ENCODE measurements at places on chromosomes 7 and 10.

DNA sequence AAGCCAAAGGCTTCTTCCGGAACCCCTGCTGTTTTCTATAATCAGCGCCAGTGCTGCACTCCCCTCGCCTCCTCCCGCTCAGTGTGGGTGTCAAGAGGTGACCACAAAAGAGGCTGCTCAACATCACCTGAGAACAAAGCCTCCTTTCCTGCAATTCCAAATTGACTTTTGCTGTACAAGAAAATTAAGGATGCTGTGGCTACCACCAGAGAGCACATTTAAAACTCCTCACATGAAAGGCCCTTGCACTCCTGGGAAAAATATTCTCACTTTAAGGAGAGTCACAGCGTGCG lies 96.4 kb downstream of the HIPK2 start:
- DNase-seq: peak; percentile 41

DNA sequence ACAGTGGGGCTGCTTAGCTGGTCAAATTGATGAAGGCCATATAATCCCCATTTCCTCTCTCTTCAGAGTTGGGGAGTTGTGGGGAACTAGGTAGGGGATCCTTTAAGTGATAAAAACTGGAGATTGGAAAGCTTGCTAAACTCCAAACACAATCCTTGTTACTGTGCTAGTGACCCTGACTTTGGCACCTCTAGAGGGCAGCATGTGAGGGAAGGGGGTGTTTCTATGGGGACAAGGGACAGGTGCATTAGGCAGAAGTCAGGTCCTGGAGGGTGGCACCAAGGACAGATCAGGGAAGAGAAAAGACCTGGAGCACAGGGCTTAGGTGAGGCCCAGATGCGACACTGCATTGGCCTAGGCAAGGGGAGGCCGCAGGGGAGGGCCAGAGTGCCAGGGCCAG lies 66.9 kb downstream of the CDHR3 start:
- no peak for DNase-seq

DNA sequence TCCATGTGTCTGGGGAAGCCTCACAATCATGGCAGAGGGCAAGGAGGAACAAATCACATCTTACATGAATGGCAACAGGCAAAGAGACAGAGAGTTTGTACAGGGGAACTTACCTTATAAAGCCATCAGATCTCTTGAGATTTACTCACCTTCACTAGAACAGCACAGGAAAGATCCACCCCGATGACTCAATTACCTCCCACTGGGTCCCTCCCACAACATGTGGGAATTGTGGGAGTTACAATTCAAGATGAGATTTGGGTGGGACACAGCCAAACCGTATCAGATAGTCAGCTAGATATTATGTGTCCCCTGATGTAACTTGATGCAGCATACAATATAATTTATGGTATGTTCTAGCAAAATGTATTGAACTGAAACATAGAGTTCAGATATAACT lies 14.1 kb upstream of the CEP41 start:
- no peak for DNase-seq

DNA sequence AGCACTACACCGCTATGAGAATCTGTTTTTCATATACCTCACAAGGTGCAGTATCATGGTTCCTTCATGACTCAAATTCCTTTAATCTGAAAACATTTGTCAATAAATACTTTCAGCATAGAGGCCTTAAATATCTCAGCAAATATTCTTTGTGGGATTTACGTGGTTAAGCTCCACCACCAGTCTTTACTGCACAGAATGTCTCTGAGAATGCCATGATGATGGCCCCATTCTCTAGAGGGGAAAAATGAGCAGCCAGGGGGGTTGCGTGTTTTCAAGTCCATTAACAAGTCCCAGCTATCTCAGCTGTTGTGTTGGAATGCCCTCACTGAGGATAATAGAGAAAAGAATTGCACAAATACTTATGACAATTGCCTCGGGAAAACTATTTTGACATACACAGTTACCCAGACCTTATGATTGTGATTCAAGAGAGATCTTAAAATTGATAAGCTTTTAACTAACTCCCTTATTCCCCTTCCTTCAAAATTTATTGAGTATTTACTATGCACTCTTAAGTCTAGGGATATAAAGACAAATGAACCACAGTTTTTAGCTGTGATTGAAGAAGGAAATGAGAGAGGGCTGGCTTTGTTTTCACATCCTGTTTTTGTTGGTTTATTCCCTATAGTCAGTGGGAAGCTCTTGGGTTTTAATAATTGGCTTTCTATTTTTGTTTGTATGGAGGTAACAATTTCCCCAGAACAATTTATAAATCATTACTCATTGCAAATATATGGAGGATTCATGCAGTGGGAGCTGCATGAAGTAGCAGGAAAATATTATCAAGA lies 176.5 kb upstream of the VWC2 start:
- no peak for DNase-seq

- no peak for DNase-seq
Measured at GRCh38 chr7:98252425-98253054, 508 bp upstream of the TECPR1 start.

DNA sequence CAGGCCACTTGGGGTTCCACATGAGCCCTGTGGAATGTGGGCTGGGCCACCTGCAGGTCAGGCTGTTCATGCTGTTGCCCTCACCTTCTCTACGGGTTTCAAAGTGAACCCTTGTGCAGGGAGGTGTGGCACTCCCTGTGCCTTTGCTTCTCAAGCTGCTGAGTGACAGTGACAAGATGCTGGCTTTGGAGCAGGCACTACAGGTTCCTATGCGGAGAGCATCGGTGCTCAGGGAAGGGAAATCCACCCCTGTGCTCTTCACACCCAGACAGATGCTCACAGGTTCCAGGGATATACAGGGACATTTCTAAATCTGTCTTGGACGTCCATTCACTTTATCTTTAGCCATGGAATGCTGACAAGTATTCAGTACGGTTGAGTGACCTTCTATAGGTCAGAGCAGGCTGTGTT lies 1005.0 kb downstream of the LRMDA start:
- DNase-seq: no peak

GRCh38 chr10:49152663-49153062 lies 18.8 kb upstream of the FAM170B start:
- no peak for DNase-seq

DNA sequence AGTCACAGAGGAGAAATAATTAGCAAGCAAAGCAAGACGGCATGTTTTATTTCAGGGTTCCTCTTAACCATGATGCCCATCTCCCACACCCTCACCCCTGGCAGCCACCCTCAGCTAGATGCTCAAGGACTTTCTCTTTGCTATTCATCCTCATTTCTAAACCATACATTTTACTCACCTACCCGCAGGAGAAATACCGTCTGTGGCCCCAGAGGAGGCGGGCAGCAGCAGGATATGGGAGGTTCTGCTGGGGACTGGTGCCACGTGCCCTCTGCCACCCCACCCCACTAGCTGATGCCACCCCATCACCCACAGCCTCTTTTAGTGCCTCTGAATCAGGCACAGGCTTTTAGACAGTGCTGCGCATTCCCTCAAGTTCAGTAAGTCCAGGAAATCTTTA lies 168.7 kb upstream of the ITGB1 start:
- DNase-seq: no peak

DNA sequence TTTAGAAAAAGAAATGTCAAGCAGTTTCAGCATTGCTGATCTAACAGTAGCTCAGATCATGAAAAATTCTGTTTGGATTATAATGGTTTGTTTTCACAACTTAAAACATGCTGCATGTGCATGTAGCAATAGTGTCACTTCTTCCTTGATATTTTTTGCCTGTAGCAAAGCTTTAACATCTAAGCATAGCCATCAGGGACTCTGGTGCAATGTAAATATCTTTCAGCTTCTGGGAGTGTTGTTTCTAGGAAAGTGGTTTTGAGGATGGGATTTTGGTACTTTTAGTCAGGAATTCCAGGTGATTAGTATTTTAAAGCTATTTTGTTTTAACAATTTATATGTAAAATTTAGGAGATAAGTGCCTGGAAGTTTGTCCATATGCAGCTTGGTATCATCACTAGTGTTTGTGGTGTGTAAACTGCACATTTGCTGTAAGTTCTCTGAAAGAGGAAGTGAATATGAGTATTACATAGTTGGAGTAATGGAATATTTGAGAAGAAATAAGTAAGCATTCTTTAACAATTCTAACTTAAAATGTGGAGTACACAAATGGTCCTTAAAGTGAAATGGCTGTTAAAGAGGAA lies 1.9 kb downstream of the RSBN1L start:
- peak; percentile 13 for DNase-seq

- no peak for DNase-seq
Measured at GRCh38 chr10:131983780-131984179, 2.1 kb upstream of the BNIP3 start.

DNA sequence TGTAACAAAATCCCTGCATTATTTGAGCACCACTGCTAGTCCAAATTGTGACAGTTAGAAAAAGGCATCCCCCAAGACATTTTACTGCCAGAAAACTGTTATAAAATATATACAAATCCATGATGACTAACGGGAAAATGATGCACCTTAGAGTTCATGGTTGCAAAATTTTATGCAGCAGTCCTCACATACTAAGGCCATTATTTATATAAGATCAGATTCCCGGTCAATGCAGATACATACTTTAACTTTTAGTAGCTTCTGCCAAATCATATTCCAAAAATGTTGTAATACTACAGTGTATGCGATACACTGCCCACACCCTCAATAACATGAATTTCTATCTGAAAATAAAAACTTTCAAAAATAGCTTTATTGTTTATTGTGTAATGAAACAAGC lies 239.9 kb upstream of the ZNF32 start:
- DNase-seq: no peak

DNA sequence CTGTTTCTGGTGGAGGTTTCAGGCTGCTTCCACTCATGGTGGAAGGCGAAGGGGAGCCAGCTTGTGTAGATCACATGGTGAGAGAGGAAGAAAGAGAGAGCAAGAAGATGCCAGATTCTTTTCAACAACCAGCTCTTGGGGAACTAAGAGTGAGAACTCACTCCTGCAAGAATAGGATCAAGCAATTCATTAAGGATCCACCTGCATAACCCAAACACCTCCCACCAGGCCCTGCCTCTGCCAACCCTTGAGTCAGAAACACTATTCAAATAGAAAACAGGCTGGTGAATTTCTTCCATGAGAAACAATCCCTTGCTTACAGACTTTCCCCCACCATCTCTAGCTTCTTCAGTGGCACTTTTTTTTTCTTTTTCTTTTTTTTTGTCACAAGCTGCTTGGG lies 317.2 kb downstream of the GPR158 start:
- DNase-seq: no peak

GRCh38 chr7:79453558-79454360 lies at the start of gene MAGI2:
TSS of gene MAGI2 (minus strand) at chr7:79453667. CDS start at chr7:79453320, 347 bp downstream.
- no peak for DNase-seq

DNA sequence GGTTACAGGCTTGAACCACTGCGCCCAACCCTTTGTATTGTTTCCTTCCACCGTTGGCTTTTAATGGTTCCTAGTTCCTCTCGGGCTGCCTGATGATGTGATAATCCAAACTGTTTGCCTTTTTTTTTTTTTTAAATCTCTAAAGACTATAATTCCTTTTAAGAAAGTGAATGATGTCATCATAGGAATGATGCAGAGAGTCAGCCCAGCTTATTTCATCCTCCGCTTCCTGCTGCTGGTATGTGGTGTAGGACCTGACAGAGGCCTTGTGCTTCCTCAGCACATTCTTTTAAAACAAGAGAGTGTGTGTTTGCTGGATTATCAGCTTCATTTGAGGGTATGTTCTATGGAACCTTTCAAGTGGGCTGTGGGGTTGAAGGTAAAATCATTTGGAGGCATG lies 241.4 kb downstream of the LRMDA start:
- DNase-seq: no peak

- no peak for DNase-seq
Measured at GRCh38 chr7:35331730-35332678, 78.1 kb upstream of the TBX20 start.

DNA sequence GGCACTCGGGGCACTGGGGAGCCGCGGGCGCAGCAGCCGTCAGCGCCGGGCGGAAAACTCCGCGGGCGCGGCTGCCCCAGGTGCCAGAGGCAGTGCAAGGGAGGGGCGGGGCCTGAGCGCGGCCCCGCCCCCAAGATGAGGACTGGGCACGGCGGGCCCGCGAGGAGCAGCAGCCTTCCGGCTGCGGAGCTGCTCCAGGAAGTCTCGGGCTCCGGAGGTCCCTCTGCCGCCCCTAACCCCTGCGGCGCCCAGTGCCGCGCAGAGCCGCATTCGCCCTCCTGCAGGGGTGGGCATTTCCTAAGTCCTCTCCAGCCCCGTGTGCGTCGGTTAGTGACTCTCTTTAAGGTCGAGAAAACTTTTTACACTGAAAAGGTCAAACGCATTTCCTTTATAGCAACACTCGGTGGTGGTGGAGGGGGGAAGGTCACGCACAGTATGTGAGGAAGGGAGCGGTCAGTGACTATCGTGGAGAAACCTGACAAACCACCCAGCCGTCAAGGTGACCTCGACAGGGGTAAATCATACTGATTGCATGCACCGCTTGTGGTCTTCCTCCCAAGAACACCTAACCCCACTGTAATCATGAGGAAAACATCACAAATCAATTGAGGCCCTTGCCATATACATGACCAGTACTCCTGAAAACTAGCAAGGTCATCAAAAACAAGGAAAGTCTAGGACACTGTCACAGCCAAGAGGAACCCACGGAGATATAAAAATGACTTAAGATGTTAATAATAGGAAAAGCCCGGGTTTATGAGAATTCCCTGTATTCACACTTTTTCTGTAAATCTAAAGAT lies at the start of gene ANXA11:
ANXA11 (minus strand) TSS at position 61 of the 800 bp plus-strand sequence. CDS start 32,676 bp downstream, outside the sequence.
- peak; percentile 88 for DNase-seq

DNA sequence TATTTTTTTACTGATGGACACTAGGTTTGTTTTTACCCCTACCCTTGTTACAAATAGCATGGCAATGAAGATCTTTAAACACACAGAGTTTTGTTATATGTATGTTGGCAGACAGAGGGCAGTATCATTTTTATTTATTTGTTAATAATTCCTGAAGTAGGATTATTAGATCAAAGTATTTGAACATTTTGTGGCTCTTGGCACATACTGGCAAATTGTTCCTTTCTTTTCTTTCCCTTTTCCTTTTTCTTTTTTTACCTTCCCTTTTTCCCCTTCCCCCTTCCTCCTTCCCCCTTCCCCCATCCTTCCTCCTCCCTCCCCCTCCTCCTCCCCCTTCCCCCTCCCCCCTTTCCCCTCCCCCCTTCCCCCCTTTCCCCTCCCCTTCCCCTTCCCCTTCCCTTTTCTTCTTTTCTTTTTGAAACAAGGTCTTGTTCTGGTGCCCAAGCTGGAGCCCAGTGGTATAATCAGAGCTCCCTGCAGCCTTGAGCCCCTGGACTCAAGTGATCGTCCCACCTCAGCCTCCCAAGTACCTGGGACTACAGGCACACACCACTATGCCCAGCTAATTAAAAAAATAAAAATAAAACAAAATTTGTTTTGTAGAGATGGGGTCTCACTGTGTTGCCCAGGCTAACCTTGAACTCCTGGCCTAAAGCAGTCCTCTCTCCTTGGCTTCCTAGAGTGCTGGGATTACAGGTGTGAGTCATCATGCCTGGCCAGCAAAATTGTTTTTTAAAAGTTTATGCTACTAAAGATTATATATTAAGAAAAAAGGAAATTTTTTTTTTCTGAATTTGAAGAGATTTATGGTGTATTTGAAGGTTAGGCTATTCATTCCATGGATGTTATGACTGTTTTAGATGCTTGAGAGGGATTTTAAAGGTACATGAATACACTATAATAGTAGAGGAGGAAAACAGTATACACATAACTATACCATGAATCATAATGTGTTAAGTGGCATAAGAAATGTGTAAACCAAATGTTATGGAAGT lies 39.3 kb downstream of the SEPTIN7 start:
- DNase-seq: no peak

- peak; percentile 41 for DNase-seq
Measured at GRCh38 chr7:154832557-154833138, 170.3 kb downstream of the PAXIP1 start.

- no peak for DNase-seq
Measured at GRCh38 chr7:82609746-82610145, 166.2 kb upstream of the CACNA2D1 start.

GRCh38 chr7:91066627-91067026 lies 197.6 kb upstream of the FZD1 start:
- no peak for DNase-seq

GRCh38 chr7:146321301-146321700 lies 204.7 kb downstream of the CNTNAP2 start:
- no peak for DNase-seq
